ENCODE measurements at places on chromosomes 2 and 18. TPM values are rescaled to one million over a fixed set of nuclear protein-coding genes. Genes with fewer than 3 reads are reported as not detected.

C2orf15 gene
- total RNA-seq: 2.1 TPM

TSPYL6 gene
- not detected for total RNA-seq

REG3A gene
- not detected for total RNA-seq

DNA sequence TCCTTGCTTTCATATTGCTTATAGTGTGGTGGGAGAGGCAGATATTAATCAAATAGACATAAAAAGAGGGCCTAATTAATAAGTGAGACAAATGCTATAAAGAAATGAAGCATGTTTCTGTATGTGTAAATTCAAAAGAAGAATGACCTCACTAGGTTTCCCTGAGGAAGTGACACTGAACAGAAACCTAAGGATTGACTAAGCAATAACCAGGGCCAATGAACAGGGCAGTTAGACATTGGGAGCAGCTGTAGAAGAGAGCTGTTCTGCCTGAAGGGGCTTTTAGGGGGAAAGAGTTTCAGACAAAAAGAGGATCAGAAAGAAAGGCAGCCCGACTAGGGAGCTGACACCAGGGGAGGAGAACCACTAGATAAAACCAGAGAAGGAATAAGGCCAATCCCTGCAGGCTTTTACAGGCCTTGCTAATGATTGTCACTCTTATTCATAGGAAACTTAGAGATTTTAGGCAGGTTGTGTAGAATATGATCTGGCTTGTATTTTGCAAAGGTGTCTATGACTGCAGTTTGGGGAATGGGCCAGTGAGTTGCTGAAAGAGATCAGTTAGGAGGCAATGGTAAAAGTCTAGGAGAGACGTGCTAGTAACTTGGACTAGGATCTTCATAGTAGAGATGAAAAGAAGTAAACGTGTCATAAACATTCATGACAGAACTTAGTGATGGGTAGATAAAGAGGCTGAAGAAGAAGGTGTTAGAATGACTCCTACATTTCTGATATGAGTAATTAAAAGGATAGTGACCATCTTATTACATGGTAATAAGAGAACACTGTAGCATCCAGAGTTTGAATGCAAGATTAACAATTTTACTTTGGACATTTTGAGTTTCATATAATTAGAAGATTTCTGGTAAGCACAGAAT, 26.8 kb upstream of the NABP1 start:
- H3K27ac ChIP-seq: no peak overlapping the region
- H3K4me3 ChIP-seq: no peak overlapping the region
- DNase-seq: no peak
- H3K4me1 ChIP-seq: no peaks in the 10 kb centered on the region

DNA sequence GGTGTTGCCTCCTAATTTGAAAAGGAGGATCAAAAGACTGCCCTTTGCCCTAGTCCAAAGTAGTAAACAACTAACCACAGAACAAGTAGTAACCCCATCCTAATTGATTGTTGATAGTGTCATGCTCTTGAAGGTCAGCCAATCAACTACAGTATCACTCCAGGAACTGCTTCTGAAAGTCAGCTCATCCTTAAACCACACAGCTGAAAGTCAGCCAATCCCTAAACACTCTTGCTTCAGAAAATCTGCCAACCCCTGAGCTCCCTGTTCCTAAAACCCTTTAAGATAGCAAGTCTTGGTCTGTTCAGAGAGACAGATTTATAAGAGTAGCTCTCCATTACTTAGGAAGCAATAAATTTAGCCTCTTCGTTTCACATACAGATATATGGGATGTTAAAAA, 51.6 kb upstream of the CPO start:
- H3K27ac ChIP-seq: no peak overlapping the region
- H3K4me1 ChIP-seq: no peaks in the 10 kb centered on the region
- H3K27me3 ChIP-seq: no peaks in the 10 kb centered on the region
- no peaks in the 10 kb centered on the region for H3K36me3 ChIP-seq

- DNase-seq: no peak
- no peaks in the 10 kb centered on the region for H3K36me3 ChIP-seq
- H3K27ac ChIP-seq: no peak overlapping the region
- H3K4me3 ChIP-seq: no peak overlapping the region
These were observed 41.1 kb upstream of the REG3G start for GRCh38 chr2:78984386-78984785.

DNA sequence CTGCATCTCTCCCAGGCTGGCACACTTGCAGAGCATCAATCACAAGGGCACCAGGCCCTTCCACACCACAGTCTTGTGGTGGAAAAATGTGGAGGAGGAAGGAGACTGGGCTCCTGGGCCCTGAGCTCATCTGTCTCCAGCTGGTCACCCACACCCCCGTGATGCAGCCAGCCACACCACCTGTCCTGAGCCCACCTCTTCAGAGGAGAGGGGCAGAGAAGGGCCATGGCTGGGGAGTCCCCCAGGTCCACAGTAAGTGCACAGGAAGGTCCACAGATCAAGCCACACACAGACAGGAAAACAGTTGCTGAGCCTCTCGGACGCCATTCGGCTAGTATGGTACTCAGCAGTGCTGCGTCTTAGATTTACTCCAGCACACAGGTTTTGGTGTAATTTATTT, 203.5 kb upstream of the SALL3 start:
- H3K4me3 ChIP-seq: no peak overlapping the region
- H3K27ac ChIP-seq: no peak overlapping the region
- no peak for DNase-seq

GRCh38 chr2:42195559-42195958, 26.4 kb downstream of the EML4 start:
- no peaks in the 10 kb centered on the region for H3K27me3 ChIP-seq
- no peak overlapping the region for H3K27ac ChIP-seq
- H3K4me1 ChIP-seq: peaks cover 48% of the 10 kb centered on the region
- peaks cover 4% of the 10 kb centered on the region for H3K36me3 ChIP-seq
- no peak overlapping the region for H3K4me3 ChIP-seq
- no peak for DNase-seq

Measured in CD4-positive, alpha-beta T cell (primary cell).